ENCODE measurements at places on chromosomes 5 and 9. TPM values are rescaled to one million over a fixed set of nuclear protein-coding genes. Genes with fewer than 3 reads are reported as not detected.

CRHBP gene
- total RNA-seq, result 0.20 TPM

ERCC6L2 gene
- 58.1 TPM for total RNA-seq

TEX48 gene
- total RNA-seq, result not detected

PTAR1 gene
- 63.2 TPM for total RNA-seq

ACTBL2 gene
- total RNA-seq, result not detected

IL9 gene
- total RNA-seq, result not detected

SMIM33 gene
- total RNA-seq, result not detected

ZNF608 gene
- total RNA-seq, result 106 TPM

TLX3 gene
- 0.52 TPM for total RNA-seq

RGS7BP gene
- total RNA-seq, result 0.39 TPM

SHISAL2B gene
- 0.55 TPM for total RNA-seq
